NCI-H1092 treated with DMSO at 0.1 percent for 48 hours (cell line): ENCODE measurements at places on chromosomes 4 and X.

DNA sequence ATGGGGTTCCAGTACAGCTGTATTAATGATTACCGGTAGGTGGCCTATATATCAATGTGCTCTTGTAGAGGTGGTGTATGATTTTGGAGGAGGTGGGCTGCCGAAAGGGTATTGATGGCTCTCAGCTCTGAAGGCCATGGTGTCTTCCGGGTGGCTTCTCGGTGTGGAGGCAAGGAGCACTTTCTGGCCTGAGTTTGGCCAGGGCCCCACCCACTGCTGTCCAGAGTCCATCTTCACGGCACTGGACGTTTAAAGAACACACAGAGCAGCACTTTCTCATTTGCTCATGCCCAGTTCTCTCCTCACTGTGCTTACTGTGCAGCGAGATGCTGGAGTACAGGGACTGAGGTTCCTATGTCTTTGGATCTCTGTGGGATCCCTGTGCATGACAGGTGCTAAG, 16.1 kb downstream of the BST1 start:
- DNase-seq: no peak

GRCh38 chrX:50066318-50066937, 134.4 kb downstream of the AKAP4 start:
- no peak for DNase-seq

GRCh38 chr4:15777697-15778288, 335 bp upstream of the CD38 start:
- DNase-seq: no peak

GRCh38 chr4:108172231-108172752, 3.6 kb upstream of the LEF1 start:
- peak; percentile 70 for DNase-seq

DNA sequence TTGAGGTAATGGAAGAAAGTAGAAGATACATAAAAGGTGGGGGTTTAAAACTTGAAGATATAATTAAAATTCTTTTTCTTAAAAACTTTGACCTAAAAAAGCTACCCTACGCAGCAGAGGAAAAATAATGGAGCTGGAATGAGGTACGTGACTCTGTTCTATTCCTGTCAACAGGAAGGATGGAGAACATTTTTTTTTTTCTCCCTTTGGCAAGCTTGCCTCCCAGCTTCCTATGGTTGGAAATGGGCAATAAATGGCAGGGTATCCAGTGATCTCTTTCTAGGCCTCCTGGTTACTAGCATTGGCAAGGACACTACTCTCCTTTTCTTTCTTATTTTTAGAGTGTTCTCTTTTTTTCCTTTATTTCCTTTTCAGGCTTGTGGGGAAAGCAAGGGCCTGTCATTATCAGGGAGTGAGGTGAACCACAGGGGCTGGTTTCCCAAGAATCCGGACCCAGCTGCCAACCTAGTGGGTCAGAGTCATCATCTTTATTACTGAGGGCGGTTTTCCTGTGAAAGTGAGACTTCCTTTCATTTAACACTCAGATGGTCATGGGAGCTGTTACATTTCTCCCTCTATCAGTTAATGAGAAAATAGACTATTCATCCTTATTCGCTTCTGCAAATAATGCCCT, 224.6 kb downstream of the SPRY1 start:
- no peak for DNase-seq

DNA sequence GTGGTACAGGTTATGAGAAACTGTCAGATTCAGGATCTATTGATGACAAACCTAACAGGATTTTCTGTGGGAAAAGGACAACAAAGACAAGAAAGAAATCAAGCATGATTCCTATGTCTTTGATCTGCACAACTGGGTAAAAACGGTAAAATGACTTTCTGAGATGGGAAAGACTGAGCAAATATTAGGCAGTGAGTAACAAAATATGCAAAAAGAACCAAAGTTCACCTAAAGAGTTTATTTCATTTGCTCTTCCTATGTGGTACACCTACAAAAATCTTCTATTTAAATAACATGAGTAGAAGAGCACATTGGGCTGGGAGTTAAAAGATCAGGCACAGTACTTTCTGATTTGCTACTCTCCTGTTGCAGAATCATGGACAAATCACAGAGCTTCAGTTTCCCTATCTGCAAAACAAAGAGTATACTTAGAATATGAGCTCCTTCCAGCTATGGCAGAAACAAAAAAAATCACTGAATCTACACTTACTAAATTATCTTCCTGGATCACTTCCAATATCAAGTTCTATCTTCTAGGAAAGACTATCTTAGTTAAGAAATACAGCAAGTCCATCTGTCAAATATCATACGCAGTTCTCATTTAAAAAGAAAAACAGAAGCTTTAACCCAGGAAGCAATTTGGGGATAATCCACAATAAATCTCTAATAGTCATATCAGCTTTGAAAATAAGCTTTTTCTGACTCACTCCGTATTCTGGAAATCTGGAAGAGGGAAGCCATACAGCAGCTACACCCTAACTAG, 37.4 kb downstream of the NFXL1 start:
- no peak for DNase-seq

DNA sequence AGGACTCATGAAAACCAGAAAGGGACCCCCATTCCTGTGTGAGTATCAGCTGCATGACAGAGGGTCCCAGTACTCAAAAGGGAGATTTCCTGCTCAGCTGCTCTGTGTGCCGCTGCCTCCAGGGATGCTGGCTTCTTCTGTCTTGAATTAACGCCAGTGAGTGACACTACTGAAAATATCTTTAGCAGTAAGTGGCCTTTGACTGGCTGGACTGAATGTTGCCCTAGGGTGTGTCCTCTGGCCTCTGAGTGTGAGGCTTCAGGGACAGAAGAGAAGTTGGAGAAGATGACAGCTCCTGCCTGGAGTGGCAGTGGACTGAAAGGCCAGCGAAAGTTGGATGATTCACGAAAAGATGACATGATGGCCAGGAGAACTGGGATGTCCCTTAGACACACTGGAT, 95.4 kb downstream of the LIMCH1 start:
- DNase-seq: no peak
